ENCODE measurements at places on chromosomes 6 and 20. TPM values are rescaled to one million over a fixed set of nuclear protein-coding genes. Genes with fewer than 3 reads are reported as not detected.
A peak's percentile ranks its signal among the peaks of the same experiment; 100 is the strongest.

GRCh38 chr6:77181749-77182148, 281.5 kb downstream of the HTR1B start:
- no peak for DNase-seq

The TRIM15 gene
- not detected for total RNA-seq

DNA sequence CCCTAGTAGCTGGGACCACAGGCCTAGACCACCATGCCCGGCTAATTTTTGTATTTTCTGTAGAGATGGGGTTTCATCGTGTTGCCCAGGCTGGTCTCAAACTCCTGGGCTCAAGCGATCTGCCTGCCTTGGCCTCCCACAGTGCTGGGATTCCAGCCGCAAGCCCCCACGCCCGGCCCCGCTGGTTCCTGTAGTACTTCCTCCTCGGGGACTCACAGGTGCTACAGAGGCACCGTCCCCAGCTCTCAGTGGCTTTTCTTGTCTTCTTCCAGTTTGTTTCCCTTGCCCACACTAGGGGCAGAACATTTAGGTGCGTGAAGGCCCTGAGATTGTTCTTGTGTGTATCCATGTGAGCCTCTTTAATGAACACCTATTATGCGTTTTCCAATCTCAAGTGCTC, 773 bp upstream of the ZBP1 start:
- DNase-seq, result no peak

DNA sequence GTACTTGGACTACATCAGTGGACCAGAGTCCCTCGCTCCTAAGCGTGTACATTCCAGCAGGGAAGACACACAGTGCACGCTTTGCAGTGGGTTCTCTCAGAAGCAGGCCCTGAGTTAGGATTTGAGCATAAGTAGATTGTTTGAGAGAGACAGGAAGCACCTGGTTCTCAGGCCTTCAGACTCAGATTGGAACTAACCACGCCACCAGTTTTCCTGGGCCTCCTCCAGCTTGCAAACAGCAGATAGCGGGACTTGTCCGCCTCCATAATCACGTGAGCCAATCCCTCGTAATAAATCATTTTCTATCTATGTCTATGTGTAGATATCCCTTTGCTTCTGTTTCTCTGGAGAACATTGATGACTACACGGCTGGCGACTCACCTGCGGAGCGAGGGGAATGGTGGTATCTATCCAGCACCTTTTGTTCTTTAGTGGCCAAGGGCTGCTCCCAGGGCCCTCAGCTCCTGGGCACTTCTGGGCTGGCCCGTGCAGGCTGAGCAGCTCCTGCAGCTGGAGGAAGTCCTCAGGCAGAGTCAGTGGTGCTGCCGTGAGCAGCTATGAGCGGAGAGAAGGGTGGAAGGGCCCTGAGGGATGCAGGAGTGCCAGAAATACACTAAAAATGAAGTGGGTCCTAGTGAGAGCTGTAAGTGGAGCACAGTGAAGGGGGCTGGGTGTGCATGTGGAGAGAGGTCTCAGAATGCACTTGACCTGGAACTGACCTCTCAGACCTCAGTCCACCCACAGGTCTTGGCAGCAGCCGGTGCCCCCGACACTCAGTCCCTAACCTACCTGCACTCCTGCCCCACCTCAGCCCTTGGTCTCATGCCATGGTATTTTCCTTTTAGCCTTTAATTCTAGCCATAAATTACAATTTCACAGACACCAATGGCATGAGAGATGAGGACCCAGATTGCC, 76.9 kb downstream of the STK35 start:
- no peak for DNase-seq

The MMP24 gene
- total RNA-seq, result 0.20 TPM

DNA sequence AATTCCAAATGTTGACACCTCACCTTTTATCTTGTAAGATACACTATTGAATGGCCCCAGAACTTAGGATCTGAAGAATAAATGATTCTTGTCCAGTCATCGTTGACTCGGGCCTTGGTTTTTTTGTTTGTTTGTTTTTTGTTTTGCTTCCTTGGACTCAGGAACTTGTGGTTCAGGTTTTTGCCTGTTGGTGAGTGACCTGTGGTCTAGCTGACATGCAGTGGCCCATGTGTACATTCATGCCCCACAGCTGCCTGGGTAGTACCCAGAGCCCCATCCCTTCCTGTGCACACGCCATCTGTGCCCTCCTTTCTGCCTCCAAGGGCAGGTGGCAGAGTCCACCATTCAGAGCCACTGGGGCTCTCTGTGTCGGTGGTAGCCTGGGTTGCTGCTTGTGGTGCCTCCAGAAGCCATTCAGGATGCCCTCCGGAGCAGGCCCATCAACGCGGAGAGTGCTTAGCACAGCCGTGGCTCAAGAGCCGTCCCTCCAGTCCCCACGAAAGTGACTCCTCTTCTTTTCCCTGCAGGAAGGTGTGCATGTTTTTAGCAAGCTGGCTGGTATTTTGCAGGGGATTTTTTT, 85.9 kb downstream of the SYNJ2 start:
- no peak for DNase-seq

The RING1 gene
- total RNA-seq, result 14.4 TPM

The MYBL2 gene
- 2.2 TPM for total RNA-seq

- DNase-seq, result no peak
These were observed 519.4 kb downstream of the CDKAL1 start for GRCh38 chr6:21053612-21054011.

DNA sequence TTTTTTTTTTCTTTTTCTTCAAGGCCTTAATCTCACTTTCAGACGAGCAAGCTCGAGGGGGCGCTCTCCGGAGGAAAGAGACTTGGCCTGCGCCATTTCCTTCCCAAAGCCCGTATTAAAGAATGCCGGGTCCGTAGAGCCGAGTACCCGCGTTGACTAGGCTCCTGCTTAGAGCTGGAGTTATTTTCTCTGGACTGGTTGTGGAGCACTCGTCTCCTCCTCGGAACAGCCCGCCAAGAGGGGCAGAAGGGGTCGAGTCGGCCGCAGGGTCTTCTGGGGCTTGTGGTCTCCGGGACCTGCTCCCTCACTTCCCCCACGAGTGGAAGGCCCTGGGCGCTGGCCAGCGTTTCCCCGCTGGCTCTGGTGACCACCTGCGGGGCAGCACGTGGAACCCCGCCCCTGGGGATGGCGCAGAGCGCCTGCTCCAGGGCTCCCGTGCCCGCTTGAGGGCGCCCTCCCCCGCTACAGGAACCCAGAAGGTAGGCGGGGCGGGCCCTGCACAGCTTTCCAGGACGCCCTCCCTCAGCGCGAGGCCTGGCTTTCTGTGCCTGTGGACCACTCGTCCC, 2.7 kb upstream of the MEI4 start:
- peak; percentile 60 for DNase-seq

DNA sequence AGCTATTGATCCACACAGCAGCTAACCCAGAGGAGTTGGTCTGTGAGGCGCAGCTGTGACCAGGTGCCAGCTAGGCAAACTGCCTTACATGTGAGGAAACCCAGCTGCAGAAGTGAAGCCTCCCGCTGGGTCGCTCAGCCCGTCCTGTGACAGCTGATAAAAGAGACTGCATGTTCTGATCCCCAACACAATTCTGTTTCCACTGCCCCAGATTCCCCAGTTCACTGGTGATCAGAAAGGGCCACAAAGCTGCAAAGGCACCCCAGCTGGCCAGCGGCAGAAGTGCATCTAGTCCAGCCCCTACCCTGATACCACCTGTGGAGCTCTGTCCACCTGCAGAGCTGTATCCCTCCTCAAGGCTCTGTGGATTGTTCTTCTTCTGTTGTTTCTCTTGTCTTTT, 64.5 kb downstream of the CTNNBL1 start:
- DNase-seq, result no peak

DNA sequence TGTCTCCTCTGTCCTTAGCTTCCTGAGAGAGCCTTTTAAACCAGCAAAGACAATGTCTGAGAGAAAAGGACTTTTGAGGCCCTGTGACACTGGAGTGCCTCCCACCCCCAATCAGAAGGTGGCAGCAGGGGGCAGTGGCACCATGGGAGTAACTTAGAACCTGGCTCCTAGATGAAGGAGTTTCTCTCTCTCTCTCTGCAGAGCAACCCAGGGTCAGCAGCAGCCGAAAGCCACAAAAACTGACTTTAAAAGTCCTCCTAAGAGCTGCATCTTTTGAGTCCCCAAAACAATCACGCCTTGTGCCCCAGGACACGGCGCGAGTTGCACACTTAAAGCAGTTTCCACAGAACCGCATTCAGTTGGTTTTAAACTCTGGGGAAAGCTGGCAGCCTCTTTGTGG, 5.3 kb upstream of the TCP11 start:
- DNase-seq, result peak; percentile 59

GRCh38 chr6:87747646-87748045, 45.6 kb upstream of the AKIRIN2 start:
- DNase-seq, result no peak

DNA sequence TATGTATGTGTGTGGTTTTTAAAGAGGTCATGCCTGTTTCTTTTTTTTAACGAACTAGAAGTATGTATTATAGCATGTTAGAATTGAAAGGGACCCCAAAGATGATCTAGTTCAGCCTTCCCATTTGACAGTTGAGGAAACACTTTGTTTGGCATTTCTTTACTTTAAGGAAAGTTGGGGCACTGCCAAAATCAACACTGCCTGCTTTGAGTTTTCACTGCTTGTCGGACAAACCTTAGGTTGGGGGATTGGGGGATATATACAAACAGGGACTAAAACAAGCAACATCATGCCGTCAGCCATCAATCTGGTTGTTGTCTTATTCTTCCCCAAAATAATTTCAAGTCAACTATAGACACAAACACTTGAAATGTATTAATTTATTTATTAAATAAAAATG, 14.1 kb upstream of the CALHM6 start:
- DNase-seq, result peak; percentile 11

DNA sequence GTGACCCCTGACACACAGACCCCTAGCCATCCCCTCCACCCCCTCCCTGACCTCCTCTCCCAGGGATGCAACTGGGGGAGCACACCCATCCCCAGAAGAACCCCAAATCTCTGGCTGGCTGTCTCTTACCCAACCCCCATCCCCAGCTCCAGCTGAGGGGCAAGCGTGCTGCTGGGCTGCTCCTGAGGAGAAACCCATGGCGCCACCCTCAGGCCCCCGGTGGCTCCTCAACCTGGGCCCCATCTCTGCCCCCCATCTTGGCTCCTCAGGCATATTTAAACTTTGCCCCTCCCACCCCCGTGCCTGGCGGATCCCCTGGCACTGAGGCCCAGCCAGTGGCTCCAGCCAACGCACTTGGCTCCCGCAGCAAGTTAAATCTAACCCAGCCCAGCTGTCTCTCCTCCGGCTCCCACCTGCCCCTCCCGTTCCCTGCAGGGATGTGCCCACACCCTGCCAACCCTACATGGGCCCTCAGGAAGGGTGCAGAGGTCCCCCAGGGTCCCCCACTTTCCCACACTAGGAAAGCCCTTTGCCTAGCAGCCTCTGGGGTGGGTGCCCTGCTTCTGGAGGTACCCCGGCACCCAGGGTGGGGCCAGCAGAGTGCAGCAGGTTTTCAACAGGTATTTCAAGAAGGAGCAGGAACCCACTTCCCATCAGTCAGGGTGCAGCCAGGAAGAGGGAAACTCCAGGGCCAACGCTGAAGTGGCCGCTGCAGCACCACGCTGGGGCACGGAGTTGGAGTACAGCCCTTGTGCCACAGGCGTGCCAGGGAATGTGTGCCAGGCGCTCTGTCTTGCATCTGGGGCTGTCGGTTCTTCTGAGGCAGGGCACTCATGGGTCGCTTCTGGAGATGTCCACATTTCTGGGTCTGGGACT, 5.3 kb upstream of the OSBPL2 start:
- no peak for DNase-seq

DNA sequence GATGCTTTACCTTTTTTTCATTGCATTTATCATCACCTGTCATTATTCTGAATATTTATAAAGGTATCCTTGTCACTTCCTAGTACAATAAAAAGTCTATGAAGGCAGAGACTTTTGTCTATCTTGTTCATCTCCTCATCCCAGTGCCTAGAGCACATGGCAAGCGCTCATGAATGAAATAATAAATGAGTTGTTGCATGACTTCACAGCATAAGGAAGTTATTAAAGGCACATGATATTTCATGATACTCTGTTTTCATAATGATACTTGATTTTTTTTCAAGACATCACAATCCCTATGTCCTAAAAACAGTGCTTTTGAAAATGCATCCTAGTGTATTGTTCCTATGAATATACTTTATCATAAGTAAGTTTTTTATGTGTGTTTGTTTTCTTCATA, 310.6 kb upstream of the RSPO3 start:
- no peak for DNase-seq

DNA sequence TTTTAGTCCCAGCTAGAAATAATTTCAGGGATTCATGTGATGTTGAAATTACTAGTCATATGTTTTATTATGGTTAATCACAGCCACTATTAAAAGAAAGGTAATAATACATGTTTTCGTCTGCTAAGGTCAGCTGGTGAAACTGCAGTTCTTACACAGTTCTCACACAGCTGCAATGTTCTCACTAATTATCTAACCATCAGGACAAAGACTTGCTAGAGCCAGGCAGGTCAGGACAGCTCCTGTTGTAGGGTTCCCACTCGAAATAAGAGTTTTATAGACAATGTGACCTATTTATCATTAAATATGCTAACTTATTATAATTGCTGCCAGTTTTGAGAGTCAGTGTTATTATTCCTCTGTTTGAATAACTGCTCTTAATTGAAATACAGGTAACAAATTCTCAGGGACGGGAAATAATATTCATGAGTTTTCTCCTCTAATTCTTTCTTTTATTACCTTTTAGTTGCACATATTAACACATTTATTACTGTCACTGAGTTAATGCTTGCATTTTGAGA, 97.9 kb downstream of the GJA1 start:
- no peak for DNase-seq

The APOM gene
- total RNA-seq, result 0.40 TPM

The DNAAF9 gene
- 9.6 TPM for total RNA-seq

DNA sequence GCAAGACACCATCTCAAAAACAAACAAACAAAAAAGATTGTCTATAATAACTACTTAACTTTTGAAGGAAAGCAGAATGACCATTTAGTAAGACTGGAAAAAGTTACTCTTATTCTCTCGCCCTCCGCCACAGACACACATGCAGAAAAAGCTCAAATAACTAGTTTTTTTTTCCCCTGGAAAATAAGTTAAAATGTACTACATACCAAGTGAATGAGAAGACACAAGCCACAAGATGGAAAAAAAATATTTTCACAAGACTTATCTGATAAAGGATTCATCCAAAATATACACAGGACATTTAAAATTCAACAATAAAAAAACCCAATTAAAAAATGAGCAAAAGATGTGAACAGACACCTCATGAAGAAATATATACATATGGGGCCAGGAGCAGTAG, 31.9 kb downstream of the NUDT3 start:
- DNase-seq, result no peak

The NR2E1 gene
- total RNA-seq, result not detected

DNA sequence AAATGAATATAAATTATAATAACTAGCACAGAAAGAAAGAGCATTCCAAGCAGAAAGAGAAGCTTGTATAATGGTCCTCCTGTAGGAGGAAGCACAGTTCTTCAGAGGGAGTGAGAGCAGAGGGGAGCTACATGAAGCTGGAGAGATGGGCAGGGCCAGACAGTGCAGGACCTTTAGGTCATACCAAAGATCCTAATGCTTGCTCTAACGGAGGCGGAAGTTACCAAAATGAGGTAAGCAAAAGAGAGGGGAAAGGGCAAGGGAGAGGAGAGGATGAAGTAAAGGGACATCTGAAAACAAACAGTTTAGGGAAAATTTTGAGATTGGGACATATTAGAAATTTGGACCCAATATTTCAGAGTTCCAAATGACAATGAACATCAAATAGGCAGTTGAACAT, 50.2 kb downstream of the HBS1L start:
- no peak for DNase-seq

The EYA2 gene
- not detected for total RNA-seq
